Activated T-cell treated with anti-CD3 and anti-CD28 coated beads, Interleukin-2, amount 50 U/mL, for 1 hour (primary cell): ENCODE measurements at places on chromosomes 3 and 15.

GRCh38 chr3:55708242-55708641 lies 221.1 kb upstream of the WNT5A start:
- no peak for DNase-seq

- no peak for DNase-seq
Observed at GRCh38 chr15:79965846-79966630, 5.0 kb downstream of the BCL2A1 start.

- DNase-seq: no peak
Observed at GRCh38 chr3:185317674-185318073, 45.3 kb upstream of the MAP3K13 start.

- peak; percentile 53 for DNase-seq
Observed at GRCh38 chr15:85793641-85794597, 806 bp downstream of the KLHL25 start.

- DNase-seq: no peak
Observed at GRCh38 chr15:69253156-69253555, 45.6 kb upstream of the PAQR5 start.

GRCh38 chr3:73409138-73409763 lies 215.5 kb downstream of the PDZRN3 start:
- no peak for DNase-seq

DNA sequence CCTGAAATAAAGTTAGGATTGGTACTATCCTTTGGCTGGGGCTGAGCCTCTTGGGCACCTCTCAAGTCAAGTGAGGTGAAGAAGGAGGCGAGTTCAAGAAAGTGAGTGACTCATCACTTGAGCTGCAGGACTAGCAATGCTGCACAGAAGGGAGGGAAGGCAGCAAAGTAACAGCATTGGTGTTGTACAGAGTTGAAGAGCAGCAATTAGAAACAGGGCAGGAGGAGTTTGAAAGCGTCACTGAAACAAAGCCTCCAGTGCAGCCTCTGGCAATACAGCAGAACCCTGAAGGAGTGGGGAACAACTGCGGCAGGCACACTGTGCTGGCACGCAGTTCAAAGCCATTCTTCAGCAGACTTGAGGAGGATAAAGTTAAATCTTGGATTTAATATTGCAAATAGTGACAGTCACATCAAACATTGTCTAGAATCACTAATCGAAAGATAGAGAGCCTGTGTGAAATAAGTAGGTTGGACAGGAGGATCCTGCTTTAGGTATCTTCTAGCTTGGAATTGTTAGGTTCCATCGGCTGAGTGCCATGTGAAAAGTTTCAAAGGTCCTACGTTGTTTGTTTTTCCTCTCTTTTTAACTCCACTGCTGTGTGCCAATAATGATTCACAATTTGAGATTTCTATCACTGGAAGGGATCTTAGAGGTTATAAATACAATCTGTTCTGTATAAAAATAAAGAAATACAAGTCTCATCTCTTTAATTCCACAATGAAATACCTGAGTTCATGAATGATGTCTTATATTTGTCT lies 479.8 kb downstream of the NAALADL2 start:
- DNase-seq: no peak

DNA sequence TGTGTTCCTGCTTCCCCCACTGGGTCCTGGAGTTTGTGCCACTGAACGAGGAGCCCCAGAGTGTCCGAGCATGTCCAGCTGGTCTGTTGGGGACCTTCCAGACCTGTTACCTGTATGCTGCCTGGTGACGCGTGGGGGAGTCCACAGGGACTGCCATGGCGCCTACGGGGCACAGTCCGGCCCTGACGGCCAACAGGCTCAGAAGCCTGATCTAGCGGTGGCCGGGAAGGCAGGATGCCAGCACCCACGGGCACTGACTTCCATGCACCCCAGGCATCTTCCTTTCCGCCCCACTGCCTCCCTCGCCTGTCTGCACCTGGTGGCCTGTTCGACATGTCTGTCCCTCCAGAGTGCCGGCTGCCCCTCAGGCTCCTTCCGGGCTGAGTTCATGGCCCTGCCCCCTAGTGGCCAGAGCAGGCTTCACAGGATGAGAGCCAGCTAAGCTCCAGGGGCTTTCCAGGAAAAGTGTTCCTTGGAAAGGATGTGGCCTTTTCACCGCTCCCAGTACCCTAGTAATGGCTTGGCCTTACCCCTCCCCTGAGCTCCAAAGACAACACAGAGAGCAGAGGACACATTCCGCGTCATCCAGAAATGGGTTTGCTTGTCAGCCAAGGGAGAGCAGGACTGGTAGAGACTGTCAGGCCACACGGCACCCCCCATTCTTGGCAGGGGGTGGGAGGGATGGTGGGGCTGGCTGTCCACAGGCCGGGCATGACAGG lies 35.7 kb downstream of the NGRN start:
- peak; percentile 65 for DNase-seq

DNA sequence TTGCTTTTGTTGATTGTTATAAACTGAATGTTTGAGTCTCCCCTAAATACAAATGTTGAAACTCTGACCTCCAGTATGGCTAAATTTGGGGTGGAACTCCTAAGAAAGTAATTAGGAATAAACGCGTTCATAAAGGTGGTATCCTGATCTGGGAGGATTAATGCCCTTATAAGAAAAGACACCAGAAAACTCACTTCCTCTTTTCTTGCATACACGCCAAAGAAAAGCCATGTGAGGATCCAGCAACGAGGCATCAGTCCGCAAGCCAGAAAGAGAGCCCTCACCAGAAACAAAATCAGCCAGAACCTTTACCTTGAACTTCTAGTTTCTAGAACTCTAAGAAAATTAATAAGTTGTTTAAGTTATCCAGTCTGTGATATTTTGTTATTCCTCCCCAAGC lies 37.4 kb upstream of the AZI2 start:
- DNase-seq: no peak

DNA sequence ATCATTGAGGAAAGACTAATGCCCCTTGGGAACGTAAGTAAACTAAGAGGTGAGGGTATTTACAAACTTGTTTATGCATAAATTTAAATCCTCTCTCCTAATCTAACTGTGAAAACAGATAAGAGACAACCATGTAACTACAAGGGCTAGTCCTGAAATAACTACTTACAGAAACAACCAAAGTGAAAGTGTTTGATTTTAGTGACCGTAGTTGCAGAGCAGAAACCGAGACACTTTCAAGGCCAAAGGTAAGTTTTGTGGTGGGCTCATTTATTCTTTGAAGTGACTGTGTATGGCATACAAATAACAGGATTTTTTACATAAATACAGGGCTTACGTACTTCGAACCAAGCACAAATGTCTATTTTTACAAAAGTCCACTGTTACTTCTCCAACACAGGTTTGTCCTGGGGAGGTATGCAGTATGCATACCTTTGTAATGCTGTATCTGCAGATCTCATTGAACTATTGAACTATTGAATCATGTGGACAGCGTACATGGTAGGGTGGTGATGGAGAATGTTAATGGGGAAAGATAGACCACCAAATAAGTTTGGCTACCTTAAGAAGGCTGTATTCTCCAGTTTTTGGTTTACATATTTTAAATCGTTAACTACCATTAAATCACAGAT lies 99.6 kb upstream of the RBMS3 start:
- DNase-seq: no peak
